ENCODE measurements at places on chromosomes 4 and X.

- H3K27me3 ChIP-seq = no peaks in the 10 kb centered on the region
- no peak overlapping the region for H3K27ac ChIP-seq
- DNase-seq = no peak
- H3K4me3 ChIP-seq = no peak overlapping the region
- no peaks in the 10 kb centered on the region for H3K36me3 ChIP-seq
- peaks cover 16% of the 10 kb centered on the region for H3K4me1 ChIP-seq
Measured at GRCh38 chrX:39439906-39440798, 638.9 kb downstream of the MID1IP1 start.

DNA sequence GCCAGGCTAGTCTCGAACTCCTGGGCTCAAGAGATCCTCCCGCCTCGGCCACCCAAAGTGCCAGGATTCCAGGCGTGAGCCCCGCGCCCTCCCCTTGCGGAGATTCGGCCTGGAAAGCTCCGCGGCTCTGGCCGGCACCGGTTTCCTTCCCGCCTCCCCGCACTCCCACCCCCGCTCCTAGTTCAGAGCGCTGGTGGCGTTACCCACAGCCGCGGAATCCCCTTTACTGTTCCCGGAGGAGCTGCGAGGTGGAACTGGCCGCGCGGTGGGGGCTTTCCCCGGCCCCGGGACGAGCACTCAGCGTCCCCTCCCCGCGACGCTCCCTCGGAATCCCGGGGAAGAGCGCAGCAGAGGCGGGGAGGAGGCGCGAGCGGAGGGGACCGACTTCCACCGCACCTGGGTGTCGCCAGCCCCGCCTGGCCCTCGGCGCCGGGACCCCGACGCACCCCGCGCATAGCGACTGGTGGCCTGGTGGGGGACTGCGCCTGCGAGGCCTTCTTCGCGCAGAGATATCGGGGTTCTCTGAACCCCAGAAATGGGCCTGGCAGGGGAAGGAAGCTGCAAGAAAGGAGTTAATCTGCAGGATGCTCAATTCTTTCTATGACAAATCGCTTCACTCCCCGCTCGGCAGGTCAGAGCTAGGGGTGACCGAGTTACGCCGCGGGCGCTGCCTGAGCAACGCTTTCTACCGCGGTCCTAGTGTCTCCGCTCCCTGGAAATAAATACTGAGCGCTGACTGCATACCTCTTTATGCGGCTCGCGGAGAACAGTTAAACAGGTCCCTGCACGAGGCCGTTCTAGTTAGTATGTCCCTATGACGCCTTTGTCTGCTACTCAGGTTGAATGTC, 14.6 kb upstream of the SLC25A4 start:
- H3K27me3 ChIP-seq = peaks cover 44% of the 10 kb centered on the region
- no peak for DNase-seq
- peak overlapping the region; percentile 88 for H3K4me3 ChIP-seq
- peaks cover 6% of the 10 kb centered on the region for H3K4me1 ChIP-seq

DNA sequence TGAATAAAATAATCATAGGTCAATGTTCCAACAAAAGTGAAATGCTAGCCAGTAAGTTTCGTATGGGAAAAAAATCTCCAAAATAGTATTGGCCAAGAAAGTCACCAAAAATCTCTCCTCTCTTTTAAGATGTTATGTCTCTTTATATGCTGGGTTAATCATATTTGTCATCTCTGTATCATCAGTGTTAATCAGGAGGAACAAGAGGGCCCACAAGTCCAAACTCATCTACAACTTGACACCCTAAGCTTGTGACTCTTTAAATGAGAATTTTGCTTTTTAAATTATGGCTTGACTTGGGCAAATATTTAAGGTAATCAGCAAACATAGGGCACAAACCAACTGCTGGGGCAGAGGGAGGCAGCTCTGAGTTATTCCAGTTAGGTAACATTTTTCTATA, 75.5 kb downstream of the AMMECR1 start:
- H3K27me3 ChIP-seq = no peaks in the 10 kb centered on the region
- peaks cover 19% of the 10 kb centered on the region for H3K36me3 ChIP-seq
- no peak overlapping the region for H3K27ac ChIP-seq
- no peak overlapping the region for H3K4me3 ChIP-seq
- no peaks in the 10 kb centered on the region for H3K4me1 ChIP-seq

DNA sequence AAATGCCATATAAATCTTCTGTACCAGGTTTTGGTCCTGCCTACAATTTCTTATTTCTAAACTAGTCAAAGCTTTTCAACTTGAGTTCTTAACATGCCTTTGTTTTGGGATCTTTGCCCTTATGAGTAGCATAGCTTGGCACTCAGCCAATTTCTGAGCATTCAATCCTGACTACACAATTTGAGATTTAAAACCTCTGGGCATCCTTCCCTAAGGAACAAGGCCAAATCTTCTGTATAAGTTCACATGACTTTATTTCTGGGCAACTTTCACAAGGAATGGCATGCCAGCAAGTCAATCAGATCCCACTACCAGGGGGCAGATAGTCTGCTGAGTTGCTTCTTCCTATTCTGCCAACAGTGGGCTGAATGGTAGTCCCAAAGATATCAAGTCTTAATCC, 254.2 kb downstream of the ADAMTS3 start:
- H3K27me3 ChIP-seq = no peaks in the 10 kb centered on the region
- peaks cover 39% of the 10 kb centered on the region for H3K4me1 ChIP-seq
- H3K4me3 ChIP-seq = no peak overlapping the region
- no peak overlapping the region for H3K27ac ChIP-seq

DNA sequence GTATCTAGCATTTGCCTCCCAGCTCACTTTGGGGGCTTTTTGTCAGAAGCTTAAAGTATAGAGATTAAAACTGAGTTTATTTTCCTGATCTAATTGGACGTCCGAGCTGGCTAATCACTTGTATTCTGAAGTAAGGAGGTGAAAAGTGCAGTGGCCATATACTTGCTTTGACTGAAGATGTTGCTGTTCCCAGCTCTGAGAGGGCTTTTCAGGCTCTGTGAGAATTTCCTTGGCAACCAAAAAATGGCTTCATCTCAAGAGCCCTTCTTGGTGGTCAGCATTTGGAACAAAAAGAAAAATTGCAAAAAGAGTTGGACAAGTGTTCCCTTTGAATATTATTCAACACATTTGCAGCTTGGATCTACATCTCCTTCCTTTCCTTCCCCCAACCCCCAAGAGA, 67.0 kb downstream of the SLC4A4 start:
- H3K4me3 ChIP-seq = no peak overlapping the region
- peaks cover 10% of the 10 kb centered on the region for H3K36me3 ChIP-seq
- no peak for DNase-seq
- H3K4me1 ChIP-seq = peaks cover 10% of the 10 kb centered on the region

DNA sequence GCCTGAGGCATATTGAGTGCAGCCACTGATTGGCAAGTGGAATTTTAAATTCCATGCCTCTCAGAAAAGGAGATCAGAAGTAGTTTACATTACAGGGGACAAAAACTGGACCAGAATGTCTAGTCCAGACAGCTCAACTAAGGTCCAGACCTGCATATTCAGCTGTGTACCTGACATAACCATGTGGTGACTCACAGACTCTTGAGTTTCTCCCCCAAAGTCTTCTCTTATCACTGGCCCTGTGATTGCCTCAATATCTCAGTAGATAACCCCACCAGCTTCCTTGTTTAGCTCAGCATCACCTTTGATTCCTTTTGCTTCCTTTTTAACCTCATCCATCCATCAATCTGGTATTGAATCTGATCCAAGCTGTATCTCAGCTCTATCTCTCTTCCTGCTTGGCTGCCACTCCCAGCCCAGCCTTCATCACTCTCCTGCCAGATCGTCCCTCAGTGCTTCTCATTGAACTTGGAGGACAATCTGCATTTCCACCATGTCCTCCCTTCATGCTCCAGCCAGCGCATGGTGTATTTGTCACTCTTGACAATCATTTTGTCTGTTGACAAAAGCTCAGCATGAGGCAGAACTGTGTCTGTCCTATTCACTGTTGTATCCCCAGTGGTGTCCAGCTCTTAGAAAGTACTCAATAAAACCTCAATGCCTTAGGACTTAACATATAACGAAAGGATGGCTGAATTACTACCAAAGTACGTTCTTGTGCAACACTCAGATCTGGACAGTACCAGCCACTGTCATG, 27.8 kb upstream of the SLC2A9 start:
- peaks cover 7% of the 10 kb centered on the region for H3K27me3 ChIP-seq
- no peak overlapping the region for H3K4me3 ChIP-seq
- peaks cover 35% of the 10 kb centered on the region for H3K4me1 ChIP-seq
- H3K27ac ChIP-seq = no peak overlapping the region
- no peak for DNase-seq

DNA sequence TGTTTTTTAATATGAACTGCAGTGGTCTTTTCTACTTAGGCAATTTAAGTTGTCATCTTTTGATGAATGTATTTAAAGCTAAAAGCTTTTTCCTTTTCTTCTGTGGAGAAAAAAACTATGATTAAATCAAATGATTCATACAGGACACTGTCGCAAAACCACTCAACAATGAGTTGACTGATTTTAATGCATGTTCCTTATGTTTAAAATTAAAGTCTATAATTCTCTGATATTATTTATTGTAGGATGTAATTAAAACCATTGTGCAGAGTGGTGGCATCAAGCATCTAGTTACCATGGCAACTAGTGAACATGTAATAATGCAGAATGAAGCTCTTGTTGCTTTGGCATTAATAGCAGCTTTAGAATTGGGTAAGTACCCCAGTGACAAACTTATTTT, 172.5 kb downstream of the RAP1GDS1 start:
- peaks cover 16% of the 10 kb centered on the region for H3K36me3 ChIP-seq
- peaks cover 5% of the 10 kb centered on the region for H3K4me1 ChIP-seq
- H3K4me3 ChIP-seq = no peak overlapping the region
- no peaks in the 10 kb centered on the region for H3K27me3 ChIP-seq

DNA sequence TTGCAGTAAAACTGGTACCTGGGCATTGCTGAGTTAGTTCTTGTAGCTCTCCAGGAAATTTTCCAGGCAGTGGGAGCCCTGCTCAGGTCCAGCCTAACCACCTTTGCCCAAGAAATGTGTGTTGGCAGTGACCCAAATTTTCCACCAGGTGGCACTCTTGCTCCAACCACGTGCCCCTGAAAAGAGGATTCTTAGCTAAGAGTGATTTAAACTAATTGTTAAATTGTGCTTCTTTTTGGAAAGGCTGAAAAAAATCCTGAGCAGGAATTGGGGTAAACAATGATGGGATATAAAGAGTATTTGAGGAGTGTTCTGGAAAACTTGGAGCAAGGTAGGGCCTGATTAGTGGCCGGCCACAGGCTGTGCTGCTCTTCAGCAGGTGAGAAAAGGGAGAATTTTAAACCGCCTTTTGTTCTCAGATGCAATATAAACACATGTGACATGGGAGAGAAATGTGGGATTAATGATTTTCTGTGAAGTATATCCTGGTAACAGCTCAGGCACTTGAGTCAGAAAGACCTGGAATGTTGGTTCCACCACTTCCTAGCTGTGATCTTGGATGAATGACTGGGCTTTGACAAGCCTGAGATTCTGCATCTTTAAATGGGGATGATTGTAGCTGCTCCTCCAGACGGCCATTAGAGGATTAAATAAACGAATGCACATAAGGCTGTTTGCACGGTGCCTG, 219.6 kb downstream of the PTTG2 start:
- peaks cover 31% of the 10 kb centered on the region for H3K4me1 ChIP-seq
- H3K36me3 ChIP-seq = peaks cover 2% of the 10 kb centered on the region
- H3K27me3 ChIP-seq = no peaks in the 10 kb centered on the region
- DNase-seq = peak; percentile 73
- peak overlapping the region; percentile 7 for H3K27ac ChIP-seq

- H3K27ac ChIP-seq = no peak overlapping the region
- DNase-seq = no peak
- H3K36me3 ChIP-seq = peaks cover 5% of the 10 kb centered on the region
- H3K4me3 ChIP-seq = no peak overlapping the region
- H3K27me3 ChIP-seq = no peaks in the 10 kb centered on the region
Measured at GRCh38 chr4:14222377-14223029, 595.0 kb upstream of the BOD1L1 start.

DNA sequence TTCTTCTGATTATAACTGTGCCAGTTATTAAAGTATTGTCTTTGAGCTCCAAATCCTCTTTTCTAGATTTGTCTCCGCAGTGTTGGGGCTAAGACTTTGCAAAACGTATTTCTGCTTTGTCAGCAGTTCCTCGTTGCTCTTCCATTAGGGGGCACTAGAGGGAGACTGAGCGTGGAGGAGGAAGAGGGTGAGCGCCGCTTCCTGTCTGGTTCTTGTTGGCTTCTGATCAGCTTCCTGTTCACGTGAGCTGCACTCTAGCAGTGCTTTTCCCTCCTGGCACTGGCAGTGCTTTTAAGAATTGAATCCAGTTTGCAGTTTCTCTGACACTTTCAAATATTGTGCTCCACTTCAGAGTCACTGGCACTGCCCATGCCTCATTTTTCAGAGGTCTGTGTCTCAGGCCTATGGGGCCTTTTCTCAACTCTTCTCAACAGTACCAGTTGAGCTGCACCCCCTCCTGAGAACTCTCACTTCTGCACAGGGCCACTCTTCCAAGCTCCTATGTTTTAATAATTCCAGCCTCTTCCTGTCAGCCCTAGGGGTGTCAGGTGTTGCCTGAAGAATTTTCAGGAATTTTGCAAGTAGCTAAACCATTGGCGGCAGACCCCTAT, 54.4 kb upstream of the LCORL start:
- H3K4me1 ChIP-seq = no peaks in the 10 kb centered on the region
- no peak for DNase-seq
- no peaks in the 10 kb centered on the region for H3K36me3 ChIP-seq
- peaks cover 2% of the 10 kb centered on the region for H3K27me3 ChIP-seq
- H3K27ac ChIP-seq = no peak overlapping the region
- H3K4me3 ChIP-seq = no peak overlapping the region

DNA sequence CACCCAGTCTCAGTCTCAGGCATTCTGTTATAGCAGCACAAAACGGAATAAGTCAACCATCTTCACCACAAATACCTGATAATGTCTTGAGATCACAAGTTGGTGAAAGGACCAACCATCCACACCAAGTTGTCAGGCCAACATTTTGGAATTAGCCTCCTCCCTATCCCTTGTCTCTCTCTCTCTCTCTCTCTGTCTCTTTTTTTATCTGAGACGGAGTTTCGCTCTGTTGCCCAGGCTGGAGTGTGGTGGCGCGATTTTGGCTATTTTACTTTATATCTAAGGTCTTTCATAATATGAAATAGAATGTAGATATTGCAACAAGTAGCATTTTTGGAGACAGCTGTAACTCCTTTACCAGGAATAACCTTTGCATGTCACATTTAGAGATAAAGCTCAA, 15.7 kb downstream of the ADH1A start:
- H3K4me3 ChIP-seq = no peak overlapping the region
- H3K27ac ChIP-seq = no peak overlapping the region
- DNase-seq = no peak
- H3K27me3 ChIP-seq = no peaks in the 10 kb centered on the region
- no peaks in the 10 kb centered on the region for H3K36me3 ChIP-seq

GRCh38 chr4:111991163-111991562, 154.1 kb upstream of the FAM241A start:
- no peak overlapping the region for H3K27ac ChIP-seq
- H3K4me1 ChIP-seq = peaks cover 5% of the 10 kb centered on the region

DNA sequence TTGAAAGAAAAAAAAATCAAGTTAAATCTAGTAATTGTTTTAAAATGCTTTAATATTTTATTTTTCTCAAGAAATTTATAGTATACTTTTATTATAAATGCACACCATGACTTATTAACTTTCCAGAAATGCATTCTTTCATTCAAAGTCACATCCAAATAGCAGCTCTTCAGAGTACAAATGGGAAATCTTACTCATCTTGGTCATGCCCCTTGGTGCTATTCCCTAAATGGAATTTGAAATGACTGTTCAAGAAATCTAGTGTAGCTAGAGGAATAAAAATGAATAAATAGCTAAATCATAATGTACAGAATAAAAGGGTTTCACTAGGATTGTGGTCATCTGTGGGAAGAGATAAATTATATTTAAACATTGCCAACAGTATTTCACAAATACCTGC, 1139.7 kb downstream of the PCDH18 start:
- H3K36me3 ChIP-seq = no peaks in the 10 kb centered on the region
- no peaks in the 10 kb centered on the region for H3K27me3 ChIP-seq
- no peak overlapping the region for H3K4me3 ChIP-seq
- no peak for DNase-seq
- no peaks in the 10 kb centered on the region for H3K4me1 ChIP-seq

All from neural crest cell (in vitro differentiated cells).